Activated CD8-positive, alpha-beta memory T cell treated with anti-CD3 and anti-CD28 coated beads, Interleukin-2, amount 50 U/mL, for 4 hours (primary cell): ENCODE measurements at places on chromosomes 6 and 20.

GRCh38 chr20:19492116-19492515 lies 265.9 kb upstream of the RIN2 start:
- DNase-seq, result no peak

- peak; percentile 4 for DNase-seq
Measured at GRCh38 chr20:25278636-25279361, 30.9 kb downstream of the PYGB start.

- no peak for DNase-seq
Measured at GRCh38 chr6:11404081-11404480, 133.5 kb upstream of the TMEM170B start.

GRCh38 chr20:17895641-17896171 lies 72.9 kb downstream of the SNX5 start:
- peak; percentile 48 for DNase-seq

GRCh38 chr6:89939144-89939543 lies 44.9 kb downstream of the GJA10 start:
- no peak for DNase-seq
